ENCODE measurements at places on chromosomes 2 and 18. TPM values are rescaled to one million over a fixed set of nuclear protein-coding genes. Genes with fewer than 3 reads are reported as not detected.

DNA sequence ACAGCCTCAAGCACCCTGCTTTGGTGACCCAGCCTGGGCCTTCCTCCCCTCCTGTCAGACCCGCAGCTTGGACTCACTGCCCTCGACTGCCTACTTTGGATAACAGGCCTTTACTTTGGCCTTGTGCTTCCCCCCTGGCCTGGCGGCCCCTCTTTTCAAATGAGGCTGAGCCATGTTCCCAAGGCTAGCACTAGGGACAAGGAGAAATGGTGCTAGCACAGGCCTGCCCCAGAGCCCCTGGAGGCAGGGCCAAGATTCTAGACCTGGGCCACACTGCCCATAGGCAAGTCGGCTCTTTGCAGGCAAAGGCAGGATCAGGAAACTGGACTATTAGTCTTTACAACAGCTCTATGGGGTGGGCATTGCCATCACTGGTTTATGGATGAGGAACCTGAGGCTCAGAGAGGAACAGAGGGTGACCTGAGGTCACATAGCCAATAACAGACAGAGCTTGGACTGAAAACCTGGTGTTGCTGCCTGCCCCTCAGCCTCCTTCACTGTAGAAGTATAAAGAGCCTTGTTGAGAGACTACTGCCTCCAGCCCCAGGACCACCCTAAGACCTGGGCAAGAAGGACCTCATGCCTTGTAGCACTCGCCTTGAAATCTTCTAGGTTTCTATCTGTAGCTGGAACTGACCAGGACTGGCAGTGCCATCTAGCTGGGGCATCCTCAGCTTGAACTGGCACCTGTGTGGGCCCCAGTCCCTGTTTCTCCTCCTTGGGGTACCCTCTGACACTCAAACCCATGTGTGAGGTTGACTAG is 266.3 kb downstream of the DYSF start:
- no peak for DNase-seq

GRCh38 chr2:164920430-164920829 is 34.9 kb downstream of the SLC38A11 start:
- DNase-seq: no peak

The REG1B gene
- total RNA-seq: not detected

DNA sequence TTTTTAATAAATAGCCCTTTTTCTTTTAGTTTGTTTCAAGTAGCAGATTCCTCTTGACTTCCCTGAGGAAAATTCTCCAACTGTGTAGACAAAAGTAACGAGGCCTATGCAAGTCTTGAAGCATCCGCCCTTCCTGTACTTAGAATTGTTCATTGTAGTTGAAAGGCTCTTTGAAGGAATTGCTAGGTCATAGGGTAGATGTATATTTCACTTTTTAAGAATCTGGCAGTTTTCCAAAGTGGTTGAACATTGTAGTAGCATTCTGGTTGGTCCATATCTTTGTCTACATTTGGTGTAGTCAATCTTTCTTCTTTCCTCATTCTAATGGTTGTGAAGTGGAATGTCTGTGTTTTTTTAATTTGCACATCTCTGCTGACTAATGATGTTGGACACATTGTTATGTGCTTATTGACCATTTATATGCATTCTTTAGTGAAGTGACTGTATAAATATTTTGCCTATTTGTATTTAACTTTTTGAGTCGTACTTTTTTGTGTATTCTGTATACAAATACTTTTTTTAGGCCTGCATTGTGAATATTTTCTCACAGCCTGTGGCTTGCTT is 5.6 kb upstream of the SERPINB11 start:
- DNase-seq: no peak

GRCh38 chr2:134027980-134028379 is 225.9 kb upstream of the MGAT5 start:
- no peak for DNase-seq

GRCh38 chr2:212015588-212015987 is 523.0 kb downstream of the ERBB4 start:
- DNase-seq: no peak

- no peak for DNase-seq
Observed at GRCh38 chr2:69299772-69300516, 87.1 kb downstream of the GFPT1 start.

DNA sequence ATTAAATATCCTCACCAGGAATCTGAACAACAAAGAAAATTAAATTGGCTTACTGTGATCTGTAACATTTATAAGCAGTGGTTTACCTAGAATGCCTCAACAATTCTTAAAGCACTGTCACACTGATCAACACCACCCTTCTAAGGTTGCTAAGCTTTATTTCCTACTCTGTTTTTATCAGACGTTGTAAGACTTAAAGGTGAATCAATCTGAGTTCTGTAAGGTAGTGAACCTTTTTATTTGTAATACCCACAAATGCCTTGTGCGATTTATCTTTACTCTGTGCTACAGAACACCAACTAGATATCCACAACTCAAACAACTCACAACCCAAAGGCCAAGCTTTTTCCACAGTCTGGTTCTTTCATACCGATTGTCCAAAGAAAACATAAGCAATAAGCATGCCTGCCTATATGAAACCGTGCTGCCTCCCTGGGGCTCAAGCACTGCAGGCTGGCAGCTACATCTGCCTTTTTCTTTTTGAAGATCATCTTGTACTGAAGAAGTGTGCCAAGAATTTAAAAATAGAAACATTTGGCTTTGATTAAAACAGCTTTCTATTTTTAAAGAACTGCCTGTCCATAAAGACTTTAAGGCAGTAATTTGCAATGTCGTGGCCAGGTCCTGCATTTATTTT is 490.7 kb downstream of the NUP35 start:
- no peak for DNase-seq

- DNase-seq: no peak
Observed at GRCh38 chr2:144377914-144378313, 142.0 kb downstream of the ZEB2 start.

The TOGARAM2 gene
- 1.9 TPM for total RNA-seq

DNA sequence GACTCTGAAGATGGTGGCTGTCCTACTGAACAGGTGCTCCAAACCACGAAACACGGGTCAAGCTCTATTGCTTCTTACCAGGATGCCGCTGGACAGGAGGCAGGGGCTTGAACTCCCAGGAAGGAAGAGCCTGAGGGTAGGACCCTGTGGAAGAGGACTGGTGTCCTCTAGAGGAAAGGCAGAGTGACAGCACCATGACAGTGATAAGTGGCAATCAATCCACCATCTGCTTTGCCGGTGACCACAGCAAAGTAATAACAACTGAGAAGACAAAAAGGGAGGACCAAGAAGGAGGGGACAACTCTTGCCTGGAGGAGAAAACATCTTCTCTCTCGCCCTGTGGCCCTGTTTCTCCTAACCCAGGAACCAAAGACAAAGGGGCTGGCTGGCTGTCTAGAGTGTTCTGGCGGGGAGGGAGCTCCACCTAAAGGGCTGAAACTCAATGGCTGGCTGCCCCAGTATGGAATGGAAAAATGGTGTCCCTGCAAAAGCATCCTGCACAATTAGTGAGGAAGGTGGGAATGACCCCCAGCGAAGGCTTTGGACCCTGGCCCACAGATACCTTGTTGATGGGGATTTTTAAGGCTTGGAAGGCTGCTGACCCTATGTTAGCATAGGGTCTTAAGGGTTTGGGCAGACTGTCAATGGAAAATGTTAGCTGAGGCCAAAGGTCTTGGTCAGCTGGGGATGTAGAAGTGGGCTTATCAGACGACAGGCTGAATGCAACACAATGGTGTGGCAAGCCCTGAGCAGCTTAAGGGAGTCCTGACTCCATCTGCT is 35.4 kb downstream of the PROC start:
- no peak for DNase-seq

- no peak for DNase-seq
Observed at GRCh38 chr18:57561728-57562423, 24.6 kb downstream of the FECH start.

- no peak for DNase-seq
Observed at GRCh38 chr18:41153871-41154270, 801.2 kb upstream of the PIK3C3 start.

The TRIM43 gene
- not detected for total RNA-seq

The NMUR1 gene
- total RNA-seq: not detected

The SLC14A1 gene
- 1.1 TPM for total RNA-seq

The PLB1 gene
- total RNA-seq: 0.99 TPM

DNA sequence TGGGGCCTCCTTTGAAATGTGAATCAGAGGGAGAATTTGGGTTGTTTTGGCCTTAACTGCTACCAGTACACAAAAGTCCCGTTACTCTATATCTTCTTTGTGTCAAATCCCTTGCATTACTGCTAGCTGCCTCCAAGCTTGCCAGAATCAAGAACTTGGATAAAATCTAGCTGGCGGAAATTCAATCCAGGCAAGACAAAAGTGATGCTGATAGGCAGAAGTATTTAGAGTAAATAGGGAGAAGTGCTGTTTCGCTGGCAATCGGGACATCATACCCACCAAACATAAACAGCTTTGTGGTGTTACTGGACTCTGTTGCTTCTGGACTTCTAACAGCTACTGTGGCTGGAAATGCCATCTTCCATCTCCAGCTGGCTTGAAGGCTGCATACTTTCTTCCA is 2.5 kb downstream of the IFIH1 start:
- no peak for DNase-seq

DNA sequence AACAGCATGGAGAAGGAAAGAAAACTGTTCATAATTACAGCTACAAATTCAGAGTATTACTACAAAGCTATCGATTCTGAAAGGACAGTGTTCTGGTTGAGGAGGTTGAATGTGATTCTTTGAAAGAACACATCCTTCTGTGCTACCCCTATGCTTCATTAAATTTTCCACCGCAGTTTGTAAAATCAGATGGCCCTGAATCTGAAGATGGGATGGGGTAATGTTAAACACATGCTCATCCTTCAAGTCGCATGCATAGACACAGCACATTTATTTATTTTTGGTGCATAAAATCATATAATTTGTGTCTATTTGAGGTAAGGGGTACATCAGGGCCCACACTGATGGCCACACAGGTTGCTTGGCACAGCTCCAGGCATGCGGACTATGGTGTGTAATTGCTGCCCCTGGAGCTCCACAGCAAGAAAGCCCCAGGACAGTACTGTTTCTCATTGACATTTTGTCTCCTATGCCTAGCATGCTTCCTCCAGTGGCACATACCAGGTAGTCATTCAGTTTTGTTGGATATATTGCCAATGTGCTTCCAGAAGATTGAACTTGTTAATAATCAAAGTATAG is 238.8 kb upstream of the TANK start:
- no peak for DNase-seq

DNA sequence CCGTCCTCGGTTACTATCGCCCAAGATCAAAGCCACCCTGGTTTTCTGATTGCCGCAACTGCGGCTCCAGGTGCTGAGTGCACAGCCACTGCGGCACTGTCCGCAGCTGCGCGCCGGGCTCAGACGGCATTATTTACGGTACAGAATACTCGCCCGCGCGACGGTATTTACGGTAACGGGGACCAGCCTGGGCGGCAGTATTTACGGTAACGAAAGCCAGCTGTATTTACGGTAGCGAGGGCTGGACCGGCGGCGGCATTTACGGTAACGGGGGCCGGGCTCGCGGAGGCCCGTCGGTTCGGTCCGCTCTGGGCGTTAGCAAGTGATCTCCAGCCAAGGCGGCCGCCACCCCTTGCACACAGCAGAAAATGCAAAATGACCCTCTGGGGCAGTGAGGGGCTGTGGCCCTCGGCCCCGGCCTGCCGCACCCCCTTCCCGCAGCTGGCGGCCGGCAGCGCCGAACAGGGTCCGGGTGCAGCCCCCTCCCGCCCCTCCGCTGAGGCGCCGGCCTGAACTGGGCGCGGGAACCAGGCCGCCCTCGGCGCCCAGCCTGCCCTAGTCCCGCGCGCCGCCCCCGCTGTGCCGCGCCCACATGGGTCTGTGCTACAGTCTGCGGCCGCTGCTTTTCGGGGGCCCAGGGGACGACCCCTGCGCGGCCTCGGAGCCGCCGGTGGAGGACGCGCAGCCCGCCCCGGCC is at the start of gene GNAL:
Gene GNAL, plus strand, starts transcription at position 293 of the 697 bp plus-strand sequence. Its CDS starts 300 bp downstream, at position 593.
- peak; percentile 67 for DNase-seq

DNA sequence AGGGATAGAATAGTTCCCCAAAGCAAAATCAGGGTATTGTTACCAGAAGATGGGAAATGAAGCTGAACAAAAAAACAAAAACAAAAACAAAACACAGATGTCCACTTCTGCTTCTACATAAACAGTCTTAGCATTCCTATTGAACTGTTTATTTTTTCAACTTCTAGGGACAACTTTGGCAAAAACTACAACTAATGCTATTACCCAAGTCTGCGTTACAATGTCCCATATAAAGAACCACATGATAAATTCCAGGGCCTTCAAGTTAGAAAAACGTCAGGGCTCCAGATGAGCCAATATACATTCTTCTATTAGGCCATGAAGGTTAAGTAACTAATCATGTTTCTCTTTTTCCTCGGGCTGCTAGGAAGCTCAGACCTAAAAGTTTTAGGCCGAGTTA is 16.9 kb downstream of the PID1 start:
- no peak for DNase-seq

DNA sequence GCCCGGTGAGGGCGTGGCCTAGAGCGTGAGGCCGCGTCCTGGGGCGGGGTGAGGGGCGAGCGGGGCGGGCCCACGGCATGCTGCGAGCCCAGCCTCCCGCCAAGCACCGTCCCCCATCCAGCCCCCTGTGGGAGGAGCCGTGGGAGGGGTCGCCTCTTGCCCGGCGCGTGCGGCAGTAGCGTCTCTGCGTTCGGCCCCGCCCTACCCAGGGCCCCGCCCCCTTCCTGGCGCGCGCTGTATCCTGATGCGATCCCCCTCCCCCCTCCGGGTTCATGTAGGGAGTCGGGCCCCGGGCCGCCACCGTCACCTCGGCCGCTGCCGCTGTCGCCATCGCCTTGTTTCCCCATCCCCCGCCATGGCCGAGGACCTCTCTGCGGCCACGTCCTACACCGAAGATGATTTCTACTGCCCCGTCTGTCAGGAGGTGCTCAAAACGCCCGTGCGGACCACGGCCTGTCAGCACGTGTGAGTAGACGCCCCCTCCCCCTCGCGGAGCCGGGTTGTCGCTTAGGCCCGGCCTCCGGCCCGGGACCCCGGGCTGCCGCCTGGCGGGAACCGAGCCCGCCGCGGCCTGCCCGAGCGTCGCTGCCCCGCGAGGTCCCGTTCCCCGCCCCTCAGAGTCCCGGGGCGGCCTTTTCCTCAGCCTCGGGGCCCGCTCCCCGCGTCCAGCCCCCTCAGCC is 888 bp downstream of the RNF138 start:
- DNase-seq: peak; percentile 100

DNA sequence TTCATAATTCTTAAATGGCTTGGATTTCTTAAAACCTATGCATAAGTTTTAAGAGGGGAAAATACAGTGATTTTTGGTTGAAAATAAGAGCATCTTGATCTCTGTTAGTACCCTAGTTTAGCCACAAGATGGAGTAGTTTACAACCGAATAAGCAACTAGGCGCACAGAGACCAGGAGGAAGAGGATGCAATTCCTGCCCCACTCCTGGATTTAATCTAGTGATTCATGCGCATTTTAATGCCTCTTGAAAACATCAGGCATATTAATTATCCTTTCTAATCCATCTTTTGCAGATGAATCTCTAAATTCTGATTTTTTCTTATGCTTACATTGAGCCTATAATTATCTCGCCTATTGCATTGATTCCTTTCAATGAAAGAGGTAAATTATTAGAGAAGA is 76.7 kb downstream of the MRPS9 start:
- no peak for DNase-seq

Measured in activated naive CD8-positive, alpha-beta T cell treated with anti-CD3 and anti-CD28 coated beads for 36 hours (primary cell).